Activated CD4-positive, alpha-beta T cell treated with anti-CD3 and anti-CD28 coated beads for 1 hour (primary cell): ENCODE measurements at places on chromosomes 6 and 20.

- no peak for DNase-seq
Observed at GRCh38 chr6:134122775-134123174, 70.4 kb upstream of the SLC2A12 start.

DNA sequence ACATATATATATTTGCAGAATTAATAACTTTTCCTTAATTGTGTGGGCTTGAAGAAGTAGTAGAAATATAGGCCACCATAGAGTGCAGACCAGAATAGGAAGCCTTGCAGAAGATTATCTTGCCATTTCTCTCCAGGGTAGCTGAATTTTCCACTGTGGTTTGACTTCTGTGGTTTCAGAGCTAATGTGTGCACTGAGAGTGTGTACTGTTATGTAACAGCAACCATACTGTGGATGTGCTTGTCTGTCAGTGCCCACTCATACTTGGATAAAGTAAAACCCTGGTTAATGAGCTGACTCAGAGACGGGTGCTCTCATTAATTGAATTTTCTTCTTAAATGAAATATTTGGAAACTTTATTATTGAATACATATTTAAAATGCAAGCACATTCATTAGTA, 57.2 kb downstream of the CEP43 start:
- DNase-seq, result no peak

DNA sequence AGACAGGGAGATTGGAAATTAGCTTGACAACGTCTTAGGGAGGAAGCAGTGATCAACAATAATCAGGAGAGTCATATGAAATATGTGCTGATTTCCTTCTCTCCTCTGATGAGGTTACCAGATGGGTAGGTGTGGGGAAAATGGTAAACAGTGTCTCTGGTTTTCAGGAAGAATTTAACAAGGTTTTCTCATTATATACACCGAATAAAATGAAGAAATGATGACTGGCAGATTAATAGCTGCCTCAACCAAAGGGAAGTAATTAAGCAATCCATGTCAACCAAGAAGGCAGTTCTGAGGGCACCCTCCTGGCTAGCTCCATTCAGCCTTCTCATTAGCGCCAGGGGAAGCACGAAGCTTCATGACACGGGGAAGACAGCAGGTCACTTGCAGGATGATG, 12.7 kb upstream of the RAMACL start:
- DNase-seq, result no peak

DNA sequence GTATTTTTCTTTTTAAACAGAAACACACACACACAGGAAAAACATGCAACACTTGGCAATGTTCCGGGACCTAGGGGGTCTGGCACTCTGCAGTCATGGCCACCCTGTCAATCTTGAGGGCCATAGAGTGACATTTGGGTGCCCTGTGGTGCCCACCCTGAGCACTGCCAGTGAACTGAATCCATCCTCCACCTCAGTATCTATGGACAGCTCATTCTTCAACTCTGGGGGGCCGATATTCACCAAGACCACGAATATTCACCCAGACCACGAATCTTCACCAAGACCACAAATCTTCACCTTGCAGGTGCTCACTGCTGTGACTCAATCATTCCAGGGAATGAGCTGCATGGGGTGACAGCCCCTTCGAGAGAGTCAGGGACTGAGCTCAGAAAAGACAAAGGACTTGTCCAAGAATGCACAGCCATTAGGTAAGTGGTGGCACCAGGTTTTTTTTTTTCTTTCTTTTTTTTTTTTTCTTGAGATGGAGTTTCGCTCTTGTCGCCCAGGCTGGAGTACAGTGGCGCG, 19.1 kb downstream of the SNAI1 start:
- no peak for DNase-seq

- peak; percentile 42 for DNase-seq
Observed at GRCh38 chr6:137571854-137572253, 77.7 kb upstream of the OLIG3 start.

GRCh38 chr20:39069976-39070375, 107.8 kb downstream of the DHX35 start:
- DNase-seq, result no peak

GRCh38 chr20:44646641-44647274, 4.7 kb downstream of the ADA start:
- DNase-seq, result no peak

- no peak for DNase-seq
Observed at GRCh38 chr6:168782187-168782751, 341.3 kb downstream of the SMOC2 start.

DNA sequence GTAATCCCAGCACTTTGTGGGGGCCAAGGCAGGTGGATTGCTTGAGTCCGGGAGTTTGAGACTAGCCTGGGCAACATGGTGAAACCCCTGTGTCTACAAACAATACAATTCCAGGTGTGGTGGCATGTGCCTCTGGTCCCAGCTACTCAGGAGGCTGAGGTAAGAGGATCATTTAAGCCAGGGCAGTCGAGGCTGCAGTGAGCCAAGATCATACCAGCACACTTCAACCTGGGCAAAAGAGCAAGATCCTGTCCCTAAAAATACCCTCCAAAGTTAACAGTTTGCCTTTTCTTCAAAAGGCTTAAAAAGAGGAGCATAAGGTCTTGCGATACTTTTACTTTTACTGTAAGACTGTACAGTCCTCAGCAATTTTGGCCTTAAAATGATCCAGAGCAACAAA, 10.7 kb upstream of the SPTLC3 start:
- DNase-seq, result no peak

- DNase-seq, result no peak
Observed at GRCh38 chr6:16503970-16504415, 257.3 kb downstream of the ATXN1 start.

- no peak for DNase-seq
Observed at GRCh38 chr20:3922983-3923339, 33.8 kb downstream of the PANK2 start.

DNA sequence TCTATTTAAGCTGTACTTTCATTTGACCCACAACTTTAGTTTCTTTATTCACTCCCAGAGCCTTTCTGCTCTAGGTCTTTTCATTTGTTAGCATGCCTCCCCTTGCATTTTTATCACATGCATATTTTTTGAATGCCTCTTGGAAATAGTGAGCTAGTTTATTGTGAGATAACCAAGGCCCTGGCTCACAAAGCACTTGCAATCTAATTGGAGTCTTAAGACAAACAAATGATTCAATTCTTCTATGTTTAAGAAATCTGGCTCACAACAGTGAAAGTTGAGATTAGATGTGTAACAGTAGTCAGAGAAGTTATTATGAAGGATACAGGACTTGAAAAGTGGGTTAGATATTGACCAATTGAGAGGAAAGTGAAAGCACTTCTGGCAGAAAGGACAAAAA, 173.4 kb downstream of the MOXD1 start:
- DNase-seq, result no peak

- DNase-seq, result no peak
Observed at GRCh38 chr6:133888929-133889556, at the start of gene TCF21. TSS of gene TCF21 (plus strand) at chr6:133889113. CDS start at chr6:133889398, 285 bp downstream.

DNA sequence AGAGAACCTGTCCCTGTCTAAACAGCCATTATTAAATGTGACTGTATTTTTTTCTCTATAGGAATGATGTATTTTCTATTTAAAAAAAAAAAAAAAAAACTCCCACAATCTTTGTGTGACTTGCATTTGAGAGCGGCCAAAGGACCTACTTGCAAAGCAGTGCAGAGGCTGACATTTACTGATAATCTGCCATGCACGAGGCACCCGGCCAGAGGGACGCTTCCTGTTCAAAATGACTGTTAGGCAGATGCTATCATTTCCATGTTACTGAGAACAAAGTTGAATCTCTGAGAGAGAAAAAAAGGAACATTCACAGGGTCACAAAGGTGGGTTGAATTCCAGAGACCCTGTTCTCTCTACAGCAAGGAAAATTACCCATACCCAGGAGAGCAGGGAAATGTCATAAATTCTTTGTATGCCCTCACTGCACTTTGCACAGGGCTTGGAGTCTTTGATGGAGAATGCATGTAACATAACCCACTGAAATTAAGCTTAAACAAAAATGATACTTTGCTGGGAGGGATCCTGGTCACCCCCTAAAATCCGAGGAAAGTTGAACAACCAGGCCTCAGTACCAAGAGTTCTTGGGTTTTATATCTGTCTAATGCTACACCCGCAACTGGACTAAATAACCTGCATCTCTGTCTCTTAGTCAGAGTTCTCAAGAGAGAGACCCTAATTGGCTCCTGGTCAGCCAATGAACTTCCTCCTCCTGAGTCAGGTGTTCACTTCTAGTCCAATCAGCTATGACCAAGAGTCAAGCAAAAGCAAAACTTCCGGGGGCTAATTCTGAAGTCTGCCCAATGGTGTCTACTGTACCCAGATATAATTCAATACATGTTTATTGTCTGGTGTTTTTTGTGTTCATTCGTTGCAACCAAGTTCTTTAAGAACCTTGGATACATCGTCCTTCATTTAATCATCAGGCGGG, 61.2 kb downstream of the GCLC start:
- DNase-seq, result no peak
